ENCODE measurements at places on chromosomes 7 and 10.
A peak's percentile ranks its signal among the peaks of the same experiment; 100 is the strongest.

- no peak for DNase-seq
Observed at GRCh38 chr10:123890226-123890625, 1.4 kb downstream of the CPXM2 start.

GRCh38 chr7:44293561-44294324, 31.7 kb downstream of the CAMK2B start:
- DNase-seq: no peak

DNA sequence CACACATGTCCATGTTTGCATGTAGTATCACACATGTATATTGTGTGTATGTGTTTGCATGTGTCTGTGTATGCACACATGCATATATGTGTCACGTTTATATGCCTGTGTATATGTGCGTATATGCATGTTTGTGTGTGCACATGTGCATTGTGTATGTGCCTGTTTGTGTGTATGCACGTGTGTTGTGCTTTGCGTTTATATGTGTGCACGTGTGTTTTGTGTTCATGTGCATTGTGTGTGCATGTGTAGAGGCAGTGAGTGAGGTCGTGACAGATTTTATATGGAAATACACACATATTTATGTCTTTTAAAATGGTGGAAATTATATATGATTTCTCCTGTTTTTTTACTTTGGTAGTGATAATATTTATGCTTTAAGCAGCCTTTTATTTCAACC, 41.2 kb downstream of the ADARB2 start:
- DNase-seq: no peak

DNA sequence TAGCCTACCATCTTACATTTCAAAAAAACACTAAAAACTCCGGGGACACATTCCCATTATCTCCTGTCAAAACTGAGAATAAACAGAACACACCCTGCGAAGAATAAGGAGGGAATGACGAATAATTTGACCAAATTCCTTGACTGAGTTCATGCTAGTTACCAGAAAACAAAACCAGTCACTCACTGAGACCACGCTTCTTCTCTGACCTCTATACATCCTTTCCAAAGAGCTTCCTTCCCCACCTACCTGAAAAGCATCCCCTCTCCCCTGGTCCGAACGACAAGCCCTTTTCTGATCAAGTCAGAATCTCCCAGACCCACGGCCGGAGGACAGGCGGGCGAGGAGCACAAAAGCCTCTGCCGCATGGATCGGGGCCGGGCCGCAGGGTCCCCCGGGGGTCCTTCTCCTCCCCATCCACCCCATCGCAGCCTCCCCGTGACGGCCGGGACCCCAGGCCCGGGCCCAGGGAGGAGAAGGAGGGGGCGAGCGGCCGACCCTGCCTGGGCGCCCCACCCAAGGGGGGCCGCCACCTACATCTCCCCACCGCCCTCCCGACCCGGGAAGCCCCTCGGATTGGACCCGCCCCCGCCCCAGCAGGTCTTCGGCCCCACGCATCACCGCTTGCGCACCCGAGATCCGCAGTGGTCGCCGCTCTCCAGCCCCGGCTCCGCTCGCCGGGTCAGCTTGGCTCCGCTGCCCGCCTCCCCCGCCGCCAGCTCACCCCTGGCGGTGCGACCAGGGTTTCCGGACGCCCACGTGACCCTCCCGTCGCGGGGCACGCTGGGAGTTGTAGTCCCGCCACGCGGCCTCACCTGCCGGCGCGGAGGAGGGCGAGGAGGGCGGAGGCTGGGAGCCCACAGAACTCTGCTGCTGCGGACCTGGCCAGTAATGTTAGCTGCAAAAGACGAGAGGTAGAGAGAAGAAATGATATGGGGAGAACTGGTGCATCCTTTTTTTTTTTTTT, at the start of gene SLC37A3:
TSS of gene SLC37A3 (minus strand) at position 747 of the 967 bp plus-strand sequence. CDS start 16,004 bp downstream, outside the sequence.
- DNase-seq: peak; percentile 90

- DNase-seq: no peak
Observed at GRCh38 chr7:37006764-37007163, 282.5 kb upstream of the AOAH start.

DNA sequence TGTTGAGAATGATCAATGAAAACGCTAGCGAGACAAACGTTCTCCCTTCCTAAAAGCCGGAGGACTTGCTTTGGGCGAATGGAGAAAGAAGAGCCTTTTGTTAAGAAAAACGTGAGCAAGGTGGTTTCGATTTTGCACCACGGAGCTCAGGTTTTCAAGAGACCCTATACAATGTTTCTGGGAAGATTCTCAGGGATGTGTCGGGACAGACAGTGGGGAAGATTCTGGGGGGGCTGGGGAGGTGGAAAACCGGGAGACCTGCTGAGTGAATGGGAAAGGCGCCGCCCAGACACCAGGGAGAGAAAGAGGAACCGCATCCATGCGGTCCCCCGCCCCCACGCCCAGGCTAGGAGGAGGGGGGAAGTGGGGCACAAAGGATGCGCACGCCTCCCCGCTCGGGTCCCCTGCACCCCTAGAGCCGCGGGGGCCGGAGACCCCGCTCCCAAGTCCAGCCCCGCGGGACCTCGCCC, 745 bp downstream of the YWHAG start:
- DNase-seq: peak; percentile 68

GRCh38 chr10:62341419-62341818, 32.8 kb upstream of the ZNF365 start:
- no peak for DNase-seq

GRCh38 chr7:155710031-155710430, 65.6 kb downstream of the RBM33 start:
- DNase-seq: no peak

- peak; percentile 33 for DNase-seq
Observed at GRCh38 chr10:132005147-132005546, 23.4 kb upstream of the BNIP3 start.

DNA sequence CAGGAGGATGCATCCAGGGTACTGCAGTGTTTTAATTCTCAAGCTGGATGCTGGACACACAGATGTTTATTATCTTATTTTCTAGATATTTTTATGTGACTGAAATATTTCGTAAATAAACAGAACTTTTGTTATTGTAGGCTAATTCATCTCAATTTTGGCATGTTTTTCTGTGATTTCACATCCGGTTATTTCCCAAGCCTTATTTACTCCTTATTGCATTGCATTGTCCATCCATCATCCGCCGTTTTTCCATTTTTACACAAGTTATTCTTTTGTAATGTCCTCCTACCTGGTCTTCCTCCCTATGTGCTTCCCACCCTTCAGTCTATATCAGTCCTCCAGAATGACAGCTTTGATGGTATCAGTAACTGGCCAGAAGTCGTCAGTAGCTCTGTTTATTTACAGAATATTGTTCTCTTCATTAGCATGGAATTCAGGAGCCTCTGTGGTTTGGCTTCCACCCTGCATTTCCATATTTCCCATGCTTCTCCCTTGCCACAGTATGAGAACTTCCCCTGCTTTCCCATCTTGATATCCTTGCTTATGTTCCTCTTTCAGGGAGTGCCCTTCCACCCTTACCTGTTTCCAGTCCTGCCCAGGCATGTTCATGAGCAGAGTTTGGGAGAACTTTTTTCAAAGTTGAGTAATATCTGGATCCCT, 16.1 kb downstream of the GNAI1 start:
- no peak for DNase-seq

DNA sequence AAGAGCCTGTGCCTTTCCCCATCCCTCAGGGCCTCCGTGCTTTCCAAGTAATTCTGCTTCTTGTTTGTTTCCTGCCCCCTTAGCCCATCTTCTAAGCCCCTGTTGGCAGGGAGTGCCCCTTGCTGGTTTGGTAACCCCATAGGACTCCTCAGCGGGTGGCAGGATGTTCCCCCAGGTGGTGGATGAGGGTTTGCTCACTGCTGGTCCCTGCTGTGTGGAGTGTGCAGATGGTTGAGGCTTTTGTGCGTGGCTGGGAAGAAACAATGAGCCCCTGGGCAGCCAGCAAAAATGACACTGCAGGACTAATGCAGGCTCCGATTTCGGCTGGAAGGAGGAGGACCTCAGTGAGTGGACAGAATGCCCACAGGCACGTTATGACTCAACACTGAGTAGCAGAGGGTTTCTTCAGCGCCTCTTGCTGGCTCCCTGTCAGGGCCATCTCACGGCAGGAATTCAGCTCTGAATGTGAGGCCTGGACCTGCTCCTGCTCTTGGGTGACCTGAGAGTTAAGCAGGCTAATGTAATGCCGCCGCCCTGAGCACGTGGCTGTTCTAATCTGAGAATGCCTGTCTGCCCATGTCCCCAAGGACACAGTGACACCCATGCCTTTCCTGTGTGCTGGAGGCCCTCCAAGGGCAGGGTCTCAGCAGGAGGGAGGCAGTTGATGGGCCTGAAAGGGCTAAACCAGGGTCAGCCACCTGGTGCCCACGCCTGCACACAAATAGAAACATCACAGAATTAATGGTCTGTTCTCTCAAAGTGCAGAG, 16.6 kb downstream of the BAG3 start:
- DNase-seq: no peak

DNA sequence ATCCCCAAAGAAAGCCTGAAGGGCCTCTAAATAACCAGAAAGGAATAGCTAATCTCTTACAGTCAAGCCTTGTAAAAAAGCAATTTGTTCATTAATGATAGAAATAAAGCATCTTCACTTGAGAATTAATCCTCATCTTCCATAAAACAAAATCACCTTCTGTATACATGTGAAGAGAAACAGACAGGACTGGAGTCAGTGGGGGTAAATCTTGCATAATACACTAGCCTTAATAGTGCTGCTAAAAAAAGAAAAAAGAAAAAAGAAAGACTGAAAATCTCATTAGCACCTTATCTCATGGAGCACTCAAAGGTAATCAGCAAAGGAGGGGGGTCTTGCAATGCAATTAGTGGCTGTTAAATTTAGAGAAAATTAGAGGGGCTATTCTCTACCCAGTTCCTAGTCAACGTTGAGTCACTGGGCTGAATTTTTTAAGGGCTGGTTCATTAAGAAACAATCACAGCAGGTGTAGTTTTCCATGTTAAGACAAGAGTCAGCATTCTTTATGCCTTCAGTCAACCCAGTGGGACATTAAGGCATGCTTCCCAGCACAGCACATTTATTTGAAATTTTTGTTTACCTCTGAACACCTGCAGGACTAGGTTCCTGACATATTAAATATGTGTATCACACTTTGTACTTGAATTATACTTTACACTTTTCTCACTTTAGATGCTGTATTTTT, 1455.7 kb upstream of the CELF2 start:
- DNase-seq: no peak

GRCh38 chr10:14356921-14357320, 26.2 kb upstream of the FRMD4A start:
- DNase-seq: no peak

DNA sequence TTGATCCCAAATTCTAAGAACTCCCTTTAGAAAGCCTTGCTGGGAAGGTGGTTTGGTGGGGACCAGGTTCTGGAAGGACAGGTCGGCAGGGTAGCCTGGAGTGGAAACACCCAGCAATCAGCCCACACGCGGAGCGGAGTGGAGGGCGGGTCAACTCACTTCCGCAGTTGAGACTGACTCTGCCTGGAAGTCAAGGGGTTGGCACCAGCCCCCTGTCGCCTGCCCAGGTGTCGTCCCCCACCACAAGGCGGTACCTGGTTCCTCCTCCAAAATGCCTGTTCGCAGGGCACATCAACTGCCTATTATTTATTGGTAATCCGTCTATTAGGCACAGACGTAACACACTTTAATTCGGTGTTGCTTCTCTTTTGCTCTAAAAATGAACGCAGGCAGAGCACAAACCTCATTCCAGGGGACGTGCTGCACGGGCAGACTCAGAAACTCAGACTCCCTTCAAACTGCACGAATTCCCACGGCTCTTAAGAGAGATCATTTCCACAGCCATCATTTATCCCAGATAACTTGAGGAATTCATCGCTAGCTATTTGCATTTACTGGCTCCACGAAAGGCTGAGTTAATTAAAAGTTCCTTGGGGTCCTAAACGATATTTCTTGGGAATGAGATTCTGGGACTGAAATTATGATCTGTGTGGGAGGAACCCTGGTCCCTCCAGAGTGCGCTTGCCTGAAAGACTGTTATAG, 248.2 kb upstream of the PPP2R2D start:
- no peak for DNase-seq

DNA sequence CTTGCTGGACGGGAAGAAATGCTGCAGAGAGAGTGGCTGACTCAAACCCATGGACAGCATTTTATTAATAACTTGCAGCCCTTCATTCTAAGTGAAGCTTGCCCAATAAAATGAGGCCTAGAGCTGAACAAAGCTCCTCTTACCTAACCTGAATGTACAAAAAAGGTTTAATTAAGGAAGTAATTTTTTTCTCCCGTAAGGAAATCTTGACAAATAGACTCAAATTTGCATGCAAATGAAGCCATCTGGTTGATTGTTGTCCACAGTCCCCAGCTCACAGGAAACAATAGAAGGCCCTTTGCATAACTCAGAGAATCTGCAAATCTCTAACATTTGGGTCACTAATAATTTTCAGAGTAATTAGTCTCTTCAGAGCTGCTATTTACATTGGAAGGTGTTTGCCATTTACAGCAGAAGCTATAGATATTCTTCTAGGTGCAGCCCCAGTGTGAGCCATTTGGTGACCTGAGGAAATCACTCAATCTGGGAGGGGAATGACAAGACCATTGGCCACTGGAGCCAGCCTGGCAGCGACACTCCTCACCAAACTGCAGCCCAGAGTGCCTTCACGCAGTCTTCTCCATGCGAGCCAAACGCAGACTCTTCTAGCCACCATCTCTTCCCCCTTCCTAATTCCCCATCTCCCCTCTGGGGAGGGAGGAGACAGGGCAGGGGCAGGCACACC, 483.0 kb upstream of the C7orf33 start:
- DNase-seq: no peak

DNA sequence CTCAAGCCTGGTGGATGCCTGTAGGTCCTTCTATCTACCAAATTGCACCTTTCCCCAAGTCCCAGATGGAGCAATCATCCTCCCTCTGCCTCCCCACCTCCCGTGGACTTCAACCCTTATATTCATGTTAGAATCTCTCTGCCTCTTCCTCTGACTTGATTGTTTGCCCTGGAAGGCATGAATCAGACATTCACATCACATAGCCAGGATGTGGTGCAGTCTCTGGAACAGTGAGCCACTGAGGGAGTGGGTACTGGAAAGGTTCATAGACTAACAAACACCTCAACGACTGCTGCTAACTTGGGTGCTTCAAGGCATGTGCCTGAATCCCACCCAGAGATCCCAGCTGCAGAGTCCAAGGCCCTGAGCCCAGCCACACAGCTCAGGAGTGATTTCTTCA, 494.0 kb downstream of the TNS3 start:
- no peak for DNase-seq

DNA sequence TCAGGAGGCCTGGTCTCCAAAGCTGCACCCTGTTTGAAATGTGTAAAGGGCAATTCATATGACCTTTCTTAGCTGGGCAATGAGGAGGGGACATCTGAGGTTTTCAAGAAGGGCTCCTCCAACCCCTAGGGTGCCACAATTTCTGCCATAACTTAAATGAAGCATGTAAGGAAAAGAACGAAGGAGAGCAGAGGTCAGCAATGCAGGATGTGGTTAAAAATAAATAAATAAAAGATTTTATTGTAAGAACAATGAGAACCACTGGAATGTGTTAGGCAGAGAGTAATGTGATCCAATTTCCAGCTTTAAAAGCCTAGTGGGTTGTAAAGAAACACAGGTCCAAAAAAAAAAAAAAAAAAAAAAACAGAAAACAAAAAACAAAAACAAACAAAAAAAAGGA, 673.1 kb downstream of the TNS3 start:
- no peak for DNase-seq

GRCh38 chr7:50614721-50615518, 49.7 kb upstream of the DDC start:
- DNase-seq: peak; percentile 13
